ENCODE measurements at places on chromosomes 12 and 14. TPM values are rescaled to one million over a fixed set of nuclear protein-coding genes. Genes with fewer than 3 reads are reported as not detected.
A peak's percentile ranks its signal among the peaks of the same experiment; 100 is the strongest.

MYF6 gene
- not detected for total RNA-seq

GRCh38 chr14:74049876-74050495 is 30.8 kb downstream of the BBOF1 start:
- no peak for DNase-seq

DNA sequence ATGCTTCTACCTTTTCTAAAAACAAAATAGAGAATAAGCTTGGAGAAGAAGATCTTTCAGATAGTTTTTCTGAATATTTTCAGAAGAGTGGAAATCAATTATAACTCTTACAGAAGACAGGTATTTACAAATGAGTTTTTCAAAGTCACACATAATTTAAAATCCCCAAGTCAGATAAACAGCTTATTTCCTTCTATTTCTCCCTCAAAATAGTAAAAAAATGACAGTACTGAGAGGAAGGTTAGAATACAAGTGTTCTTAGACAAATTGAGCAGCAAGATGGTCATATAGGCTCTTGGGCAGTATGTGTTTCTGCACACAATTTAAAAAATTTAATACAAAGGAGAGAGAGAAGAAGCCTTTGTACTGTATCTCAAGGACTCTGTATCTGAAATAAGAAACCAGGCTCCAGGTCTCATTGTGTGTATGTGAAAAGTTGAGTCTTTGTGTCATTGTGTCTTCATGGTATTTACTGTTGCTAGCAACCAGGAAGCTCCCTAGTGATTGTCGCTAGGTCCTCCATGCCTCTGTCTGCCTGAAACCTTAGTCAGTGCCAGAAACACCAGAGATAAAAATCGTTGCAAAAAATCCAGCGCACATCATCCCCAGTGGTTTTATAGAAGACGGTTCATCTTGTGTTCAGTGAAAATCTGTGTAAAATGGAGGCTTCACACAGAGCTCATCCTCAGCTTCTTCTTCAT is 12.9 kb upstream of the TUBA1A start:
- no peak for DNase-seq

DNA sequence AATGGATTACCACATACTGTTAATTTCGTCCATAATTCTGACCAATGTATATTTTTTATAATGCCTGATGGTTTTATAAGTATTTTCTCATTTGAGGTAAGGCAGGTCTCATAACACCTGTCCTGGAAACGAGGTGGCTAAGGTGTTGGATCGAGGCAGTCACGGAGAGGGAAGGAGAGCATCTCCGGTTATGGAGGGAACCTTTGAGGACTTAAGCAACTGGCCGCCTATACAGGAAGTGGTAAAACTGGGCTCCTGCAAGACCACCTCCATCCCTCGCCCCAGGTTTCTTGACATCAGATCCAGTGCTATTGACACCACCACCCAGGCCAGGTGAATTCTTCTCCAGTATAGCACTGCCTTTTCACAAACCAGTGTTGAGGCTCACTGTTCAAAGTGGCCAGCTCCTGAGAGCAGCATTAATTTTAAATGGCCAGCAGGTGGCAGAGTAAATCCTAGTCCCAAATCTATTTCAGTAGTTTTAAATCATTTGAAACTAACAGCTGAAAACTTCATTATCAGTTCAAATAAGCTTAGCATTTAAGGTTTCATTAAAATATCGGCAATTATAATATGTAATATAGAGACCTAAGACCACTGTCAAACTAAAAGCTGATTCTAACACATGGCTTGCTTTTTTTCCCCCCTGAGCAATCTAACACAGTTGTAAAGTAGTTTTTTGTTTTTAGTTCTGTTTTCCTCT is 100.8 kb downstream of the PPM1A start:
- peak; percentile 39 for DNase-seq

Data from HCT116 (cell line).